ENCODE measurements at places on chromosomes 6 and 20.

DNA sequence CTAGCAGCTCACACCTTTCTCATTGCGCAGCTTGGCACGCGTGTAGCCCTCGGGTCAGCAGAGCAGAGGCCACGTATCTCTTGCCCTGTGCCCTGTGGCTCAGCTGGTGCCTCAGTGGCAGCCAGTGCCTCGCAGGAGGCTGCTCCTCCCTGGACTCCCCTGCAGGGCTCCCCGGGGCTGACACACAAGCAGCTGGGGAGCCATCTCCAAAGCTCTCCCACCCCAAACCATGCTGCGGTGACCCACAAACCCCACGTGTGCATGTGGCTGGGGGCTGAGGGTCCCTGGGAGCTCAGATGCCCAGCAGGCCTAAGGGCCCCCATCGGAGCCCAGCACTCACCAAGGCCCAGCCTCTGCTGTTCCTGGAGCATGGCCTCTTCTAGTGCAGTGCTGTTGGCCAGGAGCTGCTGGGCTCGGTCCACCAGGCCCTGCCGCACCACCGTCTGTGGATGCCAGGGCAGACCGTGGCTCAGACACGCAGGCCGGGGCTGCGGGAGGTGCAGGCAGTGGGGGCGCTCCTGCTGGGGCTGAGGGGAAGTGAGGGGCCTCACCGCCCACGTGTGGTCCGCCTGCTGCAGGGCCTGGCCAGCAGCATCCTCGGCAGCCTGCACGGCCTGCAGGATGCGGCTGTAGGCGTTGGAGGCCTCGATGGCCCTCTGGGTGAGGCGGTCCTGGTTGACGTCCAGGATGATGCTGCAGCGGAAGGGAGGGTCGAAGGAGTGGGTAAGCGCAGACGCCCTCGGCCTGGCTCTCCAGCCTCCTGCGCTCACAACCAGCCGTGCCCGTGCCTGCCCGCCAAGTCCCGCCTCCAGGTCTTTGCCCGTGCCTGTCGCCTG, 13.8 kb downstream of the ADRM1 start:
- DNase-seq: no peak

- DNase-seq: peak; percentile 17
Measured at GRCh38 chr6:5866547-5867051, 140.1 kb downstream of the NRN1 start.

- DNase-seq: no peak
Measured at GRCh38 chr6:72522735-72523141, 99.1 kb upstream of the KCNQ5 start.

- DNase-seq: no peak
Measured at GRCh38 chr6:100475554-100476320, 11.0 kb upstream of the SIM1 start.

DNA sequence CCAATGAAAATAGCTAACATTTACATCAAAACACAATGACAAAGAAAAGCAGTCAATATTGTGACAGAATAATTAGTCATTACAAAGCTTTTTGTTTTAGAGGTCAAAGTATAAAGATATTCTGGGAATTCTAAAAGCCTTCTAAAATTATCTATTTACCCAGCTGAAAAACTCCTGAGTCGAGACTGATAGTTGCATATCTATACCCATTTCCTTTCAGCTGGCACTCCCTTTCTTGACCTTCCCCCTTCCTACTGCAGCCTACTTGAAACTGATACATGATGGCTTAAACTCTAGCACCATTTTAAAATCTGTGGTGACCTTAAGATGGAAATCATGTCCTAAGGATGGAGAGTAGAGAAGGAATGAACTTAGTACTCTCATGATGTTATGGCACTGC, 38.6 kb downstream of the LMBRD1 start:
- DNase-seq: no peak

DNA sequence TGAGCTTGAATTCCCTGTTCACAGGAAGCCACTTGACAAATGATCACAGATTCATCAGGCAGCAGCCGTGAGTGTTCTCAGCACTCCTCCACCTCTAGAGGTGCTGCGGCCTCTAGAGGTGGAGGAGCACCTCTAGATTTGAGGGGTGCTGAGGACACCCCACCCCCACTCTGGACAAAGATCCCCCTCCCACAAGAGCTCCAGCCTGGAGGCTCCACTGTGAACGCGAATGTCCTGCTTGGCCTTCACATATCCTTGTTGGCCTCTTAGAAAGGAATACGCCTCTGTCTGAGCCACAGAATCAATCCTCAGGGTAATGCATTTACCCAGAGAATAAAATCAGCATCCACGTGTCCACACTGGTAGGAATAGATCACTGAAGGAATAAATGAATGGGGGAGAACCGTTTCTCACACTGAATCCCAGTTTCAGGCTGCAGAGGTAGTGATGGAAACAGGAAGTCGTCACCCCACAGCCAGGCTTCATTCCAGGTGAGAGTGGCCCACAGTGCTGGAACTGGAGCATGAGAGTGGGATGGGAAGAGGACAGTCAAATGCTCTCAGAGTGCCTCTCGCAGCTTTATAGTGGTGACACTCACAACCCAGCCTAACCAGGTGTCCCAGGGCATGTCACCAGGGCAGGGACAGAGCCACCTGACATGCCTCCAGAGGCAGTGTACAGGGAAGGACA, 16.6 kb downstream of the NPEPL1 start:
- no peak for DNase-seq

GRCh38 chr6:139640448-139640847, 266.0 kb upstream of the CITED2 start:
- DNase-seq: no peak

DNA sequence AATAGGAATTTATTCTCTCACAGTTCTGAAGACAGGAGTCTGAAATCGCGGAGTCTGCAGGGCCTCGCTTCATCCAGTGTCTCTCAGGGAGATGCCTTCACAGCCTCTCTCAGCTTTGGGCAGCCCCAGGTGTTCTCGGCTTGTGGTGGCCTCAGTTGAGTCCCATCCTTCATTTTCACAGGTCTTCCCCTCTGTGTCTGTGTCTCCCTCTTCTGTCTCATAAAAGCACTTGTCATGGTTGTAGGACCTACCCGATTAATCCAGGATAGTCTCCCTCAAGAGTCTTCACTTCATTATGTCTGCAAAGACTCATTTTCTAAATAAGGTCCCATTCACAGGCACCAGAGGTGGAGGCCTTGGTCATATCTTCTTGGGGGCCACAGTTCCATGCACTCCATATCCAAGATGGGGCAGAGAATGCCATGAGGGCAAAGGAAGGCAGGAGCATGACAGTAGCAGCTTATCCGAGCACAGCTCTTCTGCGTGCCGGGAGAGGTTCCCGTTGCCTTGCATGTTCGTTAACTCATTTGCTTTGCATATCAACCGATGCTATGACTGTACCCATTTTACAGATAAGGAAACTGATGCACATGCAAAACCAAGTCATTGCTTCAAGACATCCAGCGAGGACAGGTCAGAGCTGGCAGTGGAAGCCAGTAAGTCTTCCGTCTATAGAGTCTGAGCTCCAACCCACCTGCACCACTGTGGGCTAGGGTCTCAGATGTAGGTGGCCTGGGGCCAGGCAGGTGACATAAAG, 363.8 kb upstream of the SULF2 start:
- DNase-seq: no peak

- DNase-seq: no peak
Measured at GRCh38 chr6:56387621-56388414, 140.4 kb upstream of the COL21A1 start.

- no peak for DNase-seq
Measured at GRCh38 chr20:35301426-35301825, 9.2 kb upstream of the FAM83C start.

DNA sequence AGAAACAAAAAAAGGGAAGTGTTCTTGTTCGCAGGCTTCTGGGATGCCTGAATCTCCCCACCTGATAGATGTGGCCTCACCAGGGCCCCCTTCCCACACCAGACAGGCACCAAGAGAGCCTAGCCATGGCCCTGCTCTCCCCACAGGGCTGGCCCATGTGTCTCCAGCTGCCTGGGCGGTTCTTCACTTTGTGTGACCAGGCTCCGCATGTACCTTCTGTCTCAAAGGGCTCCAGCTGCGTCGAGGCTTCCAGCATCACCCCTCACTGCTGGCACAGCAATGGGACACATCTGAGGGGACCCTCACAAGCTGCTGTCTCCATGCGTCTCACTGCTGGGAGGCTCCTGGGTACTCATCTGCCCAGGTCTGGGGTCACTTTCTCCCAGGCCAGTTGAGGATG, 362.9 kb downstream of the ZFAND3 start:
- no peak for DNase-seq

DNA sequence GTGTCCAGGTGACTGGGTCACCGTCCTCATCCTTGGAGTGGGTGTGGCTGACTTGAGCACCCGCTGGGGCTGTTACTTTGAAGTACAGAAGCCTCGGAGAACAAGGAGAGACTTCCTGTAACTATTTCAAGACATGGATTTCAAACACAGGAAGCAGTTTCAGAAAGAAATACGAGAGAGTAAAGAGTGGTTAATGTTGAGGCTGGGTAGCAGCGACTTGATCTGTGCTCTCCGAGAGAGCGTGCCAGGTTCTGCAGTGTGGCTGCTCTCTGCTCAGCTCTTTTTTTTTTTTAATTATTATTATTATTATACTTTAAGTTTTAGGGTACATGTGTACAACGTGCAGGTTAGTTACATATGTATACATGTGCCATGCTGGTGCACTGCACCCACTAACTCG, 17.5 kb upstream of the EFCAB8 start:
- DNase-seq: no peak

DNA sequence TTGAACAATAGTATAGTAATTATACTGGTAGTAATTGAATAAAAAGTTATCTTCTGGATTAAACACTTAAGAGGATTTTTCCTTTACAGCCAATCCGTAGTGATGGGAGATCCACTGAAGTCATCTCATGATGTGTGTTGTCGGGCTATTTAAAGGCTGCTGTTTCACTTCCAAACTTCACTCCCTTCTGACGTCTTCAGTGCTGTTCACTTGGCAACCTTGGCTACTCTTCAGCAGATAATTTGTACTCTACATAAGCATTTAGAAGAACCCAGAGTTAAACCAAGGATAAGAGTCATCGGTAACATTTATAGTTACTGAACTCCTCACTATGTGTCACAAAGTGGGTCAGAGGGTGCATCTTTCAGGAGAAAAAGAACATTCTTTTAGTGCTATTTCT, 179.1 kb upstream of the EYA4 start:
- no peak for DNase-seq

DNA sequence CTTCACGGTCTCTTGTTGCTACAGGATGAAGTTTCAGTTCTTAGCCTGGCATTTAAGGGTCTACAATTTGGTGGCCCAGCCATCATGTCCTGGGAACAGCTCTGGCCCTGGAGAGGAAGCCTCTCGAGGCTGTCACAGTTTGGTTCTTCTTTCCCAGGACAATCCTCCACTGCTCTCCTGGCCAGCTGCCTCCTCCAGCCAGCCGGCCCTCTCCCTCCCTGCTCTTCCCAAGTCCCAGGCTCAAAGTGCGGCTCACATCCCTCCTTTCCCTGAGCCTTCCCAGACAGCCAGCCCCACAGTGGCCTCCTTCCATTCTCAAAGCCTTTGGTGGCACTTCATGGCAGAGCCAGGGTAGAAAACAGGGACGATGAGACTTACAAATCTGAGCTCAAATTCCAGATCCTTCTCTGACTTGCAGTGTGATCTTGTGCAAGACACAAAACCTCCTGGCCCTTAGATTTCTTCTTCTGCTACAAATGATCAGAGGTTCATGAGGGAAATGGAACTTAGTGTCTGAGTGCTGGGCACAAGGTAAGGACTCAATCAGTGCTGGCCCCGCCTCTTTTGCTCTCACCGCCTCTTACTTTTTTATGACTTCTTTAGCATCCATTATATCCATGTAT, 223.8 kb upstream of the ECI2 start:
- no peak for DNase-seq

GRCh38 chr20:8043687-8044282, 24.2 kb upstream of the TMX4 start:
- DNase-seq: peak; percentile 30

DNA sequence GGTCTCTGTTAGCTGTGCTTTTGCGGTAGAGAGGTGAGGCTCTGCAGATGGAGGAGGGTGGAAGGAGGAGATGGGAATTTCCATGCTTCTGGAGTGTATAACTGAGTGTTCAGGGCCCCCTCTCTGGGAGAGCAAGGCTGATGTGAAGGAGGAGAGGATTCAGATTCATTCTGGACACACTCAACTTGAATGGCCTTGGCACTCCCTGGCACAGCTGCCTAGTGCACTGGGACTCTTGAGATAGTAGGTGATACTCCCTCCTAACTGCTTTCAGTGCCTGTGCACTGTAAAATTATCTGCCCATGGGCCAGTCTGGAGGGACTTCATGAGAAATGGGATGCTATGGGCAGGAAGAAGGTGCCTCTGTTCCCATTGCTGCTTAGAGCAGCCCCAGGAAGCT, 54.2 kb upstream of the MYL9 start:
- DNase-seq: no peak

DNA sequence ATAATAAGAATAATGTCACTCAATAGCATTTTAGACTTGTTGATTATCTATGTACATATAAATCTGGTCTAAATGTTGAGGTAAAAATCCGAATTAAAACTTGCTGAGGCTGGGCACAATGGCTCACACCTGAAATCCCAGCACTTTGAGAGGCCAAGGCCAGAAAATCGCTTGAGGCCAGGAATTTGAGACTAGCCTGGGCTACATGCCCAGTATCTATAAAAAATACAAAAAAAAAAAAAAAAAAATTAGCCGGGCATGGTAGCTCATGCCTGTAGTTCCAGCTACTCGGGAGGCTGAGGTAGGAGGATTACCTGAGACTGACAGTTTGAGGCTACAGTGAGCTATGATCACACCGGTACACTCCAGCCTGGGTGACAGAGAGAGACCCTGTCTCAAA, 34.2 kb upstream of the SUPT3H start:
- no peak for DNase-seq
